ENCODE measurements at places on chromosomes 2 and 18.
A peak's percentile ranks its signal among the peaks of the same experiment; 100 is the strongest.

DNA sequence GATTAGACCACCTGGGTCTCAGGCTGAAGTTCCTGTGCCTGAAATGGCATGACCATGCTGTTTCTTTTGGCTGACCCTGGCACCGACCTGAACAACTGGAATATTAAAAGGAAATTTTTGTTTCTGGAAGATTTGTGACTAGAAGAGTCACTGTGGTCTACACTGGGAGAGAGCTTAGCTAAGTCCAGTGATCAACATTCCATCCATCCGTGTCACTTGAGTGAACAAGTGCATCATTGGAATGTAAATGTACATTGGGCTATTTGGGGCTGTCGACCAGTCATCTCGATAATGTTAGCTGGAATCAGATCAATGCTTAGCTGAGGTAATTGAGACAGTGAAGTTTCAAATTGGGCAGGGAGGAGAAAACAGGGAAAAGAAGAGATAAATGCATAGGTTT, 95.4 kb upstream of the CCDC85A start:
- DNase-seq: no peak

DNA sequence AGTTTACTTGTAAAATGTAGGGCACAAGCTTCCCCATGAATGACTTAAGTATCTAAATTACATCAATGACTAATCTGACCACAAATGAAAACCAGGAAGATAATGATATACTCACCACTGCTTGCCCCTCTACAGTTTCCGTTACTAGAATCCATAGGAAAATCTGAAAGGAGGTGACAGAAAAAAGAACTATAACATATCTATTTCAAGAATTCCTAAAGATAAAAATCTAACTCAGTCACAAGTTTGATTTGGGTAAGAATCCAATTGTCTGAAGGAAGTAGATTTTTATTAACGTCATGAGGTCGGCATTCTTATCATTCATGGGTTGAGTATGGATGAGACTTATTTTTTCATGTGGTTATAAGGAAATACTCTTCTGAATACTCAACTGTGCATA, 7.8 kb downstream of the FRZB start:
- DNase-seq: no peak

- DNase-seq: no peak
Observed at GRCh38 chr2:107595749-107596148, 230.9 kb upstream of the RGPD4 start.

DNA sequence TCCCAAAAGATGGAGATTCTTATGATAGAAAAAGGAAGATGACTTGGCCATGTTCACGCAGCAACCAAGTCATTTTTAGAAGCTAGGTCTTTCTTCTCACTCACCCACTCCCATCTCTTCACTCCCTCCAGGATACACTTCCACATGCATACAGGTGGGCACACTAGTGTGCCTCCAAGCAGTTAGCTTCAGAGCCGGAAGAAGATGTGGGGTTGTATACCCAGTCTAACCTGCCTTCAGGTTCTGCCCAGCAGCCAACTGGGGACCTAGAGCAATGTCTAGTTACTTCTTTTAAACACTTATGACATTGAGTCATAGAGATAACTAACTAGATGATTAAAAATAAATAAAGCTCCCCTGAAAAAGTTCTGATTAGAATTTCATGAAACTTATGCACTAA, 21.8 kb upstream of the TANK start:
- peak; percentile 18 for DNase-seq

GRCh38 chr2:42840760-42841159, 48.4 kb upstream of the HAAO start:
- no peak for DNase-seq

GRCh38 chr2:51528156-51528555, 496.2 kb upstream of the NRXN1 start:
- DNase-seq: no peak

- DNase-seq: no peak
Observed at GRCh38 chr18:621291-622043, 24.7 kb downstream of the CLUL1 start.

DNA sequence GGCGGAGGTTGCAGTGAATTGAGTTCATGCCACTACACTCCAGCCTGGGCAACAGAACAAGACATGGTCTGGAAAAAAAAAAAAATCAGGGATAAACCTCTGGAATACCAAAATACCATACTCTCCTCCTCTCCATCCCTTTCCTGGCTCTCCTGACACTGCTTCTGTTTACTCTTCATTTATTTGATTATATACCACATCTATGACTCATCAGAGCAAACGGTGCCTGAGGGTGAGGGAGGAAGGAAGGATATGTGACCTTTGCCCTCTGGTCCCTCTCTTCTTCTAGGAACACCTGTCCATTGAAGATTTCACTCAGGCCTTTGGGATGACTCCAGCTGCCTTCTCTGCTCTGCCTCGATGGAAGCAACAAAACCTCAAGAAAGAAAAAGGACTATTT, 30.0 kb downstream of the VIL1 start:
- no peak for DNase-seq

DNA sequence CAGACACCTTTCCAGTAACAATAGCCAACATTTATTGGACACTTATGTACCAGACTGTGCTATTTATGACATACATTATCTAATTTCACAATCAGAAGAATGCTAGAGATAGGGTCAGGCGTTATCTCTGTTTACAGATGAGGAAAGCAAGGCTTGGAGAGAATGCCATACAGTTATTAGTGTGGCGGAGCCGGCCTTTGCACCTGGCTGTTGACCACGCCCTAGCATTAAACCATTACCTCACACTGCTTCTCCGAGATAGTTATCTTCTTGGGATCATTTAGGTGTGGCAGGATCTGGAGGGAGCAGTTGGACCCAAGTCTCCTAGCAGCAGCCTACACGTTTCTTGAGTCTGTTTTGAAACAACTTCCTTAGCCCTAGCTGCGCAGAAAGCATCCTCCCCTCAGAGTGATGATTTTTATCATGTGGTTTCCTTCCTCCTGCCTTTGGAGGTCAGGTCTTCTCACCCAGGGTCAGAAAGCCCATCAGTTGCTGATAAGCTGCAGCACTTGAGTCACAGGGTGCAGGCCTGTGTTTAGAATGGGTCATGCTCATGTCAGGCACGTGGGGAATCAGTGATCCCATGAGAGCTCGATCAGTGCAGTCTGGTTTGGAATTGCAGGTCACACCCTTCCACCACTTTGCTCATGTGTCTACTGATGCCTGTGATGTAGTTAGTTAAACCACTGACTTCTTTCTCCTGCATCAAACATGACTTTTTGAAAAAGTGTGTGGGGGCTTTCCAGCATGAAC, 118.2 kb downstream of the SPTBN1 start:
- DNase-seq: peak; percentile 72

DNA sequence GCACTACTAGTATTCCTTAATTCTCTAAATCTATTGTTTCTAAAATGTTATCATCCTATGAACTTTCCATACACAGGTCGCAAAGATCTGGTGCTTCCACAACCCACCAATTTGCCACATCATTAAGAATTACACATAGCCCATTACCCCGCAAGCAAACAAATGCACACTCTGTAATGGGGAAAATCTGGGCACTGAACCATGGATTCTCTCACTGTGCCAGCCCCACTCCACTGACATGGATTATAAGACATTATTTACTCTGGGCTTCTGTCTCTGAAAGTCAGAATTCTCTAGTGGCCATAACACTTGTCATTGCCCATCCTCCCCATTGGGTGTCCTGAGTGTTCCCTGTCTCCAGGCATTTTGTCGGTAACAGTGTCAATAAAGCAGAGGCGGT, 537.1 kb downstream of the EPHA4 start:
- no peak for DNase-seq

- DNase-seq: no peak
Observed at GRCh38 chr2:10190737-10191532, 68.4 kb downstream of the RRM2 start.

- no peak for DNase-seq
Observed at GRCh38 chr2:57886161-57886786, 160.3 kb upstream of the VRK2 start.

DNA sequence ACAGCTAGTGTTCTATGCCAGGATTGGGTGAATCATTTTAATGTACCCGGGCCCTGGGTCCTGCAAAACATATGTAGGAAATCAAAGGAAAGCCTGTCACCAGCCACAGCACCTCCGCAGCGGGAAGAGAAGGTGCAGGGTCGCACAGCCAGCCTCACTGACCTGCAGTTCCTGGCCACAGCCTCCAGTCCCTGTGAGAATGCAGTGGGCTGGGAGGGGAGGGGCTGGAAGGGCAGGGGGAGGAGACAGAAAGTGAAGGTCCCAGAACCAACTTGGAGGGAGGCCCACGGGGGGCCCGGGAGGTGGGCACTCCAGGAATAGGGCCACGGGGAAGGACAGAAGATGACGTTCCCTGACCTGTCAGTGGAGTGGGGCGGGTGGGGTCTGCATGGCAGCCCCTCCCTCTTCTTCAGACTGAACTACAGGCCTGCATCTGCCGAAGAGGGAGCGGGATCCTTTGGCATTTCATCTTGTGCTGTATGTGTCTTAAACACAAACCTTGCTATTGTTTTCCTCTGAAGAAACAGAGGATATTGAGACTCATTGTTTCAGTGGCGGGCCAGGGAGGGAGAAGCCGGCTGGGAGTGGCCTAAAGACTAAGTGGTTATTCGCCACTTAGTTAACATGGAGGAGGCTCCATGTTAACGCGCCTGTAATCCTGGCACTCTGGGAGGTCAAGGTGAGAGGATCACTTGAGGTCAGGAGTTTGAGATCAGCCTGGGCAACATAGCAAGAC, 7.5 kb downstream of the MAL start:
- no peak for DNase-seq

DNA sequence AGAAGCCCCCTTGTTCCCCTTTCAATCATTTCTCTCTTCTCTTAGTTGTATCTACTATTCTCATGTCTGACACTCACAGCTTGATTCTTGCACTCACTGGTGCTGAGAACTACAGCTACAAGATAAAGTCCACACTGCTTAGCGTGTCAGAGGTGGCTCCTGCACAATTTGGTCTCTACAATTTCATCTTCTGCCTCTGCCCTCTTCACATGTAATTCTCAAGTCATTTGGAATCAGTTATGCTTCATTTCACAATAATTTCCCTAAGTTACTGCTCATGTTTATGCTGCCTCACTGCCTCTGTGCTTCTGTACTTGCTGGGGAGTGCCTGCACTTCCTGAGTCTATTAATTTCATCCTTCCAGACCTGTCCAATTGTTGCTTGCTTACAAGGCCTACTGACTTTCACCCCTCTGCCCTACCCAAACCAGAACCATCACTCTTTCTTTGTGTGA, 11.6 kb upstream of the NAB1 start:
- DNase-seq: no peak

GRCh38 chr2:56018267-56018666, 94.7 kb upstream of the EFEMP1 start:
- DNase-seq: no peak

- DNase-seq: no peak
Observed at GRCh38 chr2:134341476-134341875, 87.6 kb downstream of the MGAT5 start.

DNA sequence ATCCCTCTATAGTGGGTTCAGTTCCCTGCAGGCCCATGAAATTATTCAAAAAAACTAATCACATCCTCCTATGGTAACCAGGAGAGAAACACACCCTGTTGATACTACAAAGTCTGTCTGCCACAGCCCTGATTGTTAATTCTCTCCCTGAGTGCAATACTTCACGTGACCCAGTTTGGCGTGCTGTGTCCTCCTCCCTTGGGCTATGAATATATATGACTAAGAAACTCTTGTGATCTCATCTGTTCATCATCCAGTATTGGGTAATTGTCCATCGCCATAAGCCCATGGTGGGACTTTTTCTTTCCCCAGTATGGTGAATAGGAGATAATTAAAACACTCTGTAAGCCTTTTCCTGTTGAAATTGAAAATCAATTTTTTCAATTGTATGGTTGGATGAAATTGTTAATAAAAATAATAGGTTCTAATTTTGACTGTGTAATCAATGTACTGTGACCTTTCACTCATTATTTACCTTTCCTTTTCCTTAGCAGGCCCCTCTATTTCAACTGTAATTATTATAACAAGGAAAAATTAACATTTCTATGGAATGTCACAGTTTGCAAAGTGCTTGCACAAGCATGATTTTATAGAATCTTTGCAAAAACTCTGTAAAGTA, 1822.6 kb downstream of the SUCLG1 start:
- no peak for DNase-seq

DNA sequence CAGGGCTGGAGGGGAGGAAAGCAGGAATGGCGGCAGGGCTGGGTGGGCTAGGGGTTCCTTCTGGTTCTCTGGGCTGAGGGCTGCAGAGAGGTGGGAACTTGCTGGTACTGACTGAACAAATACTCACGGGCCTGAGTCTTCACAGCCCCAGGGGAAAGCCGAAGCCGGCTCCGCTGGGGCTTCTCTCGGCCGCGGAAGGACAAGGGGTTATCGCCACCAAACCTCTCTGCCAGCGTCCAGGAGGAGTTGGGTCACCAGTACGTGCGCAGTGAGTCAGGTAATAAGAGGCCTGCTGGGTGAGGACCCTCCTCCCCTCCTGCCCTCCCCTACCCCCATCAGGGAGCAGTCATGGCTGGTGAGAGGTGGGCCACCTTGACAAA, 13.5 kb upstream of the GMPPA start:
- DNase-seq: no peak

DNA sequence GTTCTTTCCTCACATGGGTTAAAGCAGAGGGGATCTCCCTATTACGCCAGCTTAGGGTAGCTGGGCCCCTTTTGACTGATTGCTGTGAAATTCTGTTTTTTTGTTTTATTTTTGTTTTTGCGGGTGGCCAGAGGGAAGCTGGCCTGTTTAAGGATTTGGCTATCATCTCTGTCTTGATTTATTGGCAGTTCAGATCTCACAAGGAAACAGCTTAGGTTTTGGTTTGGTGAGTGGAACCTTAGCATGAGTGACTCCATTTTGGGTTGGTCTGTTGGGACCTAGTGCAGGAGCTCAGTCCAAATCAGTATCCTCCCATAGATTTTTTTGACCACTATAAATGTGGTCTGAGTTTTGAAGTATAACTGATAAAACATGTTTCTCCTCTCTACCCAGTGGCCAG, 25.6 kb upstream of the NTSR2 start:
- no peak for DNase-seq

GRCh38 chr2:54523324-54523959, 67.3 kb downstream of the SPTBN1 start:
- no peak for DNase-seq

GRCh38 chr2:118925981-118926380, 16.0 kb upstream of the MARCO start:
- no peak for DNase-seq

Data from activated gamma-delta T cell treated with Interleukin-2 at 50 U/mL for 16 hours (primary cell).